NCI-H1105 treated with DMSO at 0.1 percent for 48 hours (cell line): ENCODE measurements at places on chromosomes 7 and 10.

- peak; percentile 86 for DNase-seq
These were observed 121.9 kb downstream of the PTPRZ1 start for GRCh38 chr7:121994625-121995410.

DNA sequence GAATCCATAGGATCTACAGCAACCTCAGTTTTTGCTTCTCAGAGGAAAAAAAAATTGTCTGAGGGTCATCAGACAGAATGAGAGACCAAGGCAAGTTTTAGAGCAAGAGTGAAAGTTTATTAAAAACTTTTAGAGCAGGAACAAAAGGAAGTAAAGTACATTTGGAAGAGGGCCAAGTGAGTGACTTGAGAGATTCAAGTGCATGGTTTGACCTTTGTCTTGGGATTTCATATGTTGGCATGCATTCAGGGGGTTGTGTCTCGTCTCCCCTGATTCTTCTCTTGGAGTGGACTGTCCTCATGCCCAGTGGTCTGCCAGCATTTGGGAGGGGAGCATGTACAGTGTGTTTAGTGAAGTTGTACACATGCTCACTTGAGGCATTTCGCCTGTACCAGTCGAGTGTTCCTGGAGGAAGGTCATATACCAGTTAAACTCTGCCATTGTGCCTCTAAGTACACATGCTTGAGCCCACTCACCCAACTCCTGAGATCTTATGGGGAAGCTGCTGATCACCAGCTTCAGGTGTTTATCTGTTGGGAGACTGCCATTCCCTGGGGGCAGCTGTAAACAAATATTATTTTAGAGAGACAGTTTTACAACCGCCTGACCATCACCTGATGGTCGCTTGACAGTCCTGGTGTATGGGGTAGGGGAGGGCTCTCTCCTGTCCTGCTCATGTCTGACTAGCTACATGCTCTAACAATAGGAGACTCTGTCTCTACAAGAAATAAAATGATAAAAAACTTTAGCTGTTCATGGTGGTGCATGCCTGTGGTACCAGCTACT, 109.4 kb downstream of the EEPD1 start:
- DNase-seq: no peak

DNA sequence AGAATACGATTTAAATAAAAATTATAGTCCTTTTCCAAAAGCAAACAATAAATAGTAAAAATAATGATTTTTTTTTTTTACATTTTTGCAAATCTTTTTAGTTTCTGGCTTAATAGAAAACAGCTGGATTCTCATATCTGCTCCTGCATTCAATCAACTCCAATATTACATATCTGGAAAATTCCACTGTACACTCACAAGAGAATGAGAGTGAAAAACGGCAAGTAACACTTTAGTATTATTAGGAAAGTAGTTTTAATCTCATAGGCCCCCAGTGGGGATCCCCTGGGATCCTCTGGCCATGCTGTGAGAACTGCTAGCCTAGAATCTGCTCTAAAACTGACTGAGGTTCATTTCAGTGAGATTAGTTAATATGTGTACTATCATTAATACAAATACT, 128.6 kb upstream of the LRRN3 start:
- DNase-seq: no peak

DNA sequence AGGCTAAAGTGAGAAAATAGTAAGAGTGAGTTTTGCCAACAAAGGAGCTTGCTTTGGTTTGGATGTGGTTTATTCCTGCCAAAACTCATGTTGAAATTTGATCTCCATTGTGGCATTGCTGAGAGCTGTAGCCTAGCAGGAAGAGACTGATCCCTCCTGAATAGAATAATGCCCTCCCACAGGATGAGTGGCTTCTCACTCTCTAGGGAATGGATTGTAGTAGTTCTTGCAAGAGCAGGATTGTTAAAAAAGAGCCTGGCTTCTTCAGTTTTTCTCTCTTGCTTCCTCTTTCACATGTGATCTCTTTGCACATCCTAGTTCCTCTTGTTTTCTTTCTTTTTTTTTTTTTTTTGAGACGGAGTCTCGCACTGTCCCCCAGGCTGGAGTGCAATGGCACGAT, 34.4 kb downstream of the ASAH2 start:
- peak; percentile 48 for DNase-seq

- DNase-seq: no peak
These were observed 570.8 kb upstream of the MGMT start for GRCh38 chr10:128896116-128896795.

- DNase-seq: no peak
These were observed 15.6 kb downstream of the RHEB start for GRCh38 chr7:151503902-151504714.

GRCh38 chr7:155576416-155576815, 30.1 kb upstream of the CNPY1 start:
- DNase-seq: no peak

DNA sequence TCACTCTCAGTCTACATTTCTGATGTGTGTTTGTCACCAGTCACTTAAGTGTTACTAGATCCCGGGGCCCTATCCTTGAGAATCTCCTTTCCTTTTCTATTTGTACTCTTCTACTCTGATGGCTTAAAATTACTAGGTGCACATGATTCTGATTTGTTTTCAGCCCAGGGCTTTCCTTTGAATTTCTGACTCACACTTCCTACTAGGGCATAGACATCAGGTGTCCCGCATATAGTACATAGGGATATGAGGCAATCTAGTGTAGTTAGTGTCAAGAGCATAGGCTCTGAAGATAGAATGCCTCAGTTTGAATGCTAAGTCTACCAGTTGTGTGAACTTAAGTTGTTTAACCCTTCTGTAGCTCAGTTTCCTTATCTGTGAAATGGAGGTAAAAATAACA, 49.4 kb upstream of the LRRN3 start:
- no peak for DNase-seq

- DNase-seq: no peak
These were observed 15.5 kb downstream of the TUBGCP2 start for GRCh38 chr10:133292919-133293809.

DNA sequence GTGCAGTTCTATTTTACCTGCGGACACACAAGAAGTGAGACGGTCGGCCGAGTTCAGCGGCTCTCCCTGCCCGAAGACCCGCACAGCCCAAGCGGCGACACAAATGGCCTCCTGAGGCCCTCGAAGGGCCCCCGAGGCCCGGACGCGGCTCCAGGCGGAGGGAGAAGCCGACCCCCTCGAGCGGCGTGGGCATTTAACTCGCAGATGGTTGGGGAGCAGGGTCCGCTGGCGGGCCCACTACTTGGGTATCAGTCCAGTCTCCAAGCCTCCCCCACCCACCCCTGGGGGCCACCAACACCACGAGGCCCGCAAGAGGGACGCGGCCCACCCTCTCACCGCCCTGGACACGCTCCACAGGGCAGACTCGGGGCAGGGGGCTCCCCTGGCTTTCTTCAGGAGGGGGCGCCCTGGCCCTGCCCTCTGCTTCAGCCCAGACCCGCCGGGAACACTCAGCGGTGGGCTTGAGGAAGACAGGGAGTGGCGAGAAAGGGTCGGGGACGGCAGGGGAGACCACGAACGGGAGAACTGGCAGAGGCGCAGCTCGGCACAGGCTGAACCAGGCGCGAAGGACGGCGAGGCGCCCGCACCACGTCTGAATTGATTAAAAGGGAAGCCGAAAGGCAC, 1.7 kb downstream of the IGF2BP3 start:
- no peak for DNase-seq

DNA sequence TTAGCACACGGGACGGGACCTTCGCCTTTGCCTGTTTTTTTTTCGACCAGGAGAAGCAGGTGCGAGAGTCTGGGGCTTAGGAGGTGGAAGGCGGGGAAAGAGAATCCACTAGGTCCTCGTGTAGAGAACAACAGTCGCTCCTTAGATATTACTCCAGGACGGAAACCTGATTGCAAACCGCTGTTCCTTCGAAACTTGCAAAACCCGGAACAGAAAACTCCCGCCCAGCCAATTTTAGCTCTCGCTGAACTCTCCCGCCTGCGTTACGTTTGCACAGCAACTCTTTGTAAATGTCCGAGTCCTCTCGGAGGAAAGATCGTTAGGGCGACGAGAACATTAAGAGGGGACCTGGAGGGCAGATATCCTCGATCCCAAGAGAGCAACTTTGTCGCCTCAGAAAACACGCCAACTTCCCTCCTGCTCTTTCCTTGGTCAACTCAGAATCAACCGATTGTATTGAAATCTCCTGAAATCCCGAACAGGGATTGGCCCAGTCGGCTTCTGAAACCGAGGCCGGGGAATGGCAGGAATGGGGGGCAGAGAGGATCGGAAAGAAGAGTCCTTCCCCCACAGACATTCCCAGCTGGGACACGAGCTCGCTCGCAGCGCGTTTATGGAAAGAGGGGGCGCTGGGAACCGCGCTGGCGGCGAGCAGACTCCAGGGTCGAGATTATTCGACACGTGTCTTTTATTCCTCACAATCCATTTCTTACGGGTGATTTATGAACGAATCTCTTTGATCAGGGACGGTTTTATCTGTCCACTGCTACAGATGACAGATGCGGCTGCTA, 9.9 kb downstream of the TWIST1 start:
- DNase-seq: no peak

GRCh38 chr10:121974535-121975294, at the start of gene NSMCE4A:
Gene NSMCE4A, minus strand, starts transcription at chr10:121975217. Its CDS starts 52 bp downstream, at chr10:121975165.
- DNase-seq: peak; percentile 38

- DNase-seq: peak; percentile 96
These were observed 243.2 kb downstream of the SNX10 start for GRCh38 chr7:26534649-26535482.

GRCh38 chr10:110643653-110644597, at the start of gene RBM20:
Gene RBM20, plus strand, starts transcription at chr10:110644336. Its CDS starts 119 bp downstream, at chr10:110644455.
- peak; percentile 19 for DNase-seq

GRCh38 chr10:102863660-102864059, 5.6 kb upstream of the AS3MT start:
- no peak for DNase-seq

GRCh38 chr10:108791794-108792474, 1131.4 kb downstream of the XPNPEP1 start:
- DNase-seq: no peak

DNA sequence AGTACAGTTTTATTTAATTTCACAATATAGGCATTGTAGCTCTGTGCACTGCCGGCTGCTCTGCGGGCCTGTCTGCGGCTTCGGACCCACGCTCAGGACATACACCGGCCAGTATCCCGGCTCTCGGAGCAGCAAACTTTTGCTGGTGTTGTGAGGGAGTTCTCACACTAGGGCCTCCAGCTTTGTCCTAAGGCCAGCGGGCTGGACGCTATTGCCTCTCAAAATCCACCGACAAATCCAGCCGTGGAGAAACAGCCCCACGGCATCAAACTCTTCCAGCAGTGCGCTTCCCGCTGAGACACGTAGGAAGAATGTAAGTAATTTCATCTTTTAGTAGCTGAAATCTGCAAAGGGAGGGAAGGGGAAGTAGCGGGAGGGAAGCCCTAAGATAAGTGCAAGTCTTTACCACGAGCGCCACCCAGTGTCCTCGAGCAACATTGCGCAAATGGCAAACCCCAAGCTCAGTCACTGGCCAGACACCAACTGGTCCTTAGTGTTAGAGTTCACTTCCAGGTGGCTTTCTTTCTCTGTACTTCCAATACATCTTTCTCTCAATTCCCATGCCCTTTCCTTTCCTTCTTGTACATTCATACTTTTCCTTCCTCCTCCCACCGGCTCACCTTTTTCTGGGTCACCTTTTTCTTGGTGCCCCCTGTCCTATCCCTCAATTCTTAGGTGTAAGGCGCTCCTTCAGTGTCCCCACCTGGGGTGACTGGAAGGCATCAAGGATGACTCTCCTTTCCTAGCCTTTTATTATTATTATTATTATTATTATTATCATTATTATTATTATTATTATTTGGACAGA, 3.0 kb upstream of the DLX5 start:
- peak; percentile 91 for DNase-seq

GRCh38 chr10:14873090-14873760, 5.4 kb upstream of the SUV39H2 start:
- no peak for DNase-seq

- no peak for DNase-seq
These were observed 557.4 kb downstream of the CALN1 start for GRCh38 chr7:71854546-71855397.

GRCh38 chr7:88485821-88486220, 179.1 kb upstream of the STEAP4 start:
- DNase-seq: no peak

- DNase-seq: no peak
These were observed 26.7 kb downstream of the CREB3L2 start for GRCh38 chr7:137975221-137975620.

- no peak for DNase-seq
These were observed 43.8 kb downstream of the SH2D4B start for GRCh38 chr10:80581469-80581835.

DNA sequence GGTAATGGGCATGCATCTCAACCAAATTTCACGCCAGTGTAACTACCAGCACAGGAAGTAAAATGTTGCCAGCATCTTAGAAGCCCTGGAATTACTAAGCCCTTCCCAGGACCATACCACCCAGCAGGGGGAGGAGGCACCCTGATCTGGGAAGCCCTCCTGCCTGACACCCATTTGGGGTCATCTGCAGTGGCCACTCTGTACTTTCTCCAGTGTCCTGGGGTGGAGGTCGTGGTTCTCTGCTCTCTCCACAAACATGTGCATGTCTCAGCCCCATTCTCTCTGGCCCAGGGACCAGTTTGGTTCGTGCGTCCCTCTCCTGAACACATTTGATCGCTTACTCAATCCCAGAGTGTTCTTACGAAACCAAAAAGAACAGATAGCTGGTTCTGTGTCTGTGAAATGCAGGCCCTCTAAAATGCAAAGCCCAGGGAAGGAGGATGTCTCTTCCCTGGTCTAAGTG, 9.4 kb upstream of the LRRC27 start:
- no peak for DNase-seq

GRCh38 chr10:67539312-67539711, 156.7 kb downstream of the CTNNA3 start:
- DNase-seq: no peak

DNA sequence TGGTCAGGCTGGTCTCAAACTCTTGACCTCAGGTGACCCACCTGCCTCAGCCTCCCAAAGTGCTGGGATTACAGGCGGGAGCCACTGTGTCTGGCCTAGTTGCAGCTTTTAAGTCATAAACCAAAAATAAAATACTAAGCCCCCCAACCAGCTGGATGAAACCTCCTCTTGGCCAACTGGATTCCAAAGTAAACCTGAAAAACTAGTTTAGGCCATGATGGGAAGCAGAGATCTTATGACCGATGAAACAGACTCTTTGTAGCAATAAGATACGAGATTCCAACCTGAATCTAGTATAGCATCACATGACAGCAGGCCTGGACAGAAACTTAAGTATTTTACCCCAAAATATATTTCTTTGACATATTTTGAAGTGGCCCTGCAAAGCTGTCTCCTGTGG, 9.1 kb upstream of the MCM10 start:
- DNase-seq: no peak

DNA sequence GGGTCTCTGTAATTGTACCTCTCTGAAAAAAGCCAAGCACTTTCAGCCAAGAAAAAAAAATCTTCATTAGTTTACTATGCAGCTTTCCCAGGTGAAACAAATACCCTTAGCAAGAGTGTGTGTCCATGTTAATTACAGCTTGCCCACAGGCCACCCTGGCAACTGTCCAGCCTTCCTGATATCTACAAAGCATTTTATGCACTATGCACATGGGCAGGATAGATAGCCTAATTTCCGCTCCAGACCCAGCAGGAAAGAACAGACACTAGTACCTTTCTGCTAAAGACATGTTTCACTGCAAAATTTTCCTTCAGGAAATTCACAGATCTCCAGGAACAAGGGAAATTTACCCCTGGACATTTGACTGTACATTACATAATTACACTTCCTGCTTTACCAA, 24.4 kb downstream of the CACNA2D1 start:
- DNase-seq: peak; percentile 26

- DNase-seq: peak; percentile 69
These were observed 90.4 kb downstream of the OSBPL3 start for GRCh38 chr7:24889611-24890010.

GRCh38 chr7:100156331-100157068, 2.0 kb downstream of the TRAPPC14 start:
- DNase-seq: no peak
